AG20443 (cell line): ENCODE measurements at places on chromosomes 6 and 20.

DNA sequence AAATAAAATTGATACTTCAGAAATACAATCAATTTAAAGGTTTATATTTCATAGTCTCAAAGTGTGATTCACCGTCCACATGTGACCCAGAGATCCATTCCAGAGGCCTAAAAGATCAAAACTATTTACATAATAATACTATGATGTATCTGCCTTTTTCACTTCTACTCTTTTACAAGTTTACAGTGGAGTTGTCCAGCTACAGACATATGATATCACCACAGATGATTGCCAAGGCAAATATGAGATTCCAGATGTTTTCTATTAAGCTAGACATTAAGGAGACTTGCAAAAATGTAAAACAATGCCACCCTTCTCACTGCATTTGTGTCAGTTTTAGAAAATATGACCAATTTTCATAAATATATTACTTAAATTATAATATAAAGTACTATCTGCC lies 443.7 kb downstream of the GJA1 start:
- peak; percentile 21 for DNase-seq

GRCh38 chr6:51199105-51199552 lies 380.5 kb downstream of the TFAP2B start:
- no peak for DNase-seq

GRCh38 chr6:21885532-21886114 lies 292.1 kb downstream of the SOX4 start:
- DNase-seq = peak; percentile 82

GRCh38 chr6:44542401-44543116 lies 155.1 kb downstream of the CDC5L start:
- peak; percentile 44 for DNase-seq

GRCh38 chr6:162922563-162923166 lies 194.9 kb downstream of the PACRG start:
- DNase-seq = no peak

- DNase-seq = no peak
Observed at GRCh38 chr6:64256483-64256882, 620.9 kb downstream of the PHF3 start.

DNA sequence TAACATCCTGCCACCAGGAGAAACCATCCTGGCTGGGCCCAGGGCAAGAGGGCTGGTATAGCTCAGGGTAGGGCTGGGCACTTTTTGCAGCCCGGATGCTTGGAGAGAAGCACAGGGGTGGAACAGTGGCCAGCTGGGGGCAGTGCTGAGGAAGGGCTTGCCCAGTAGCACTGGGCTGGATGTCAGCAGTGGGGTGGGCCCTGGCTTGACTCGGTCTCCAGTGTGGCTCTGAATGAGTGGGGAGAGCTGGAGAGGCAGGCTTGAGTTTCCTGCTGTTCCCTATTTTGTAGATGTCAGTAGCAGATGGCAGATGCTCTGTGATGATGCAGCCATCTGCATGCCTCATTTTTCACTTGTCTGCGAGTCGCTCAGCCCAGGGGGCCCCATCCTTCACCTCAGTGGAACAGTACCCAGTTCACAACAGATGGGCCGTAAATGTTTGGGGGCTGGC lies 56.3 kb upstream of the TULP1 start:
- DNase-seq = peak; percentile 37

GRCh38 chr6:99522531-99522930 lies 7.3 kb upstream of the USP45 start:
- DNase-seq = peak; percentile 14

DNA sequence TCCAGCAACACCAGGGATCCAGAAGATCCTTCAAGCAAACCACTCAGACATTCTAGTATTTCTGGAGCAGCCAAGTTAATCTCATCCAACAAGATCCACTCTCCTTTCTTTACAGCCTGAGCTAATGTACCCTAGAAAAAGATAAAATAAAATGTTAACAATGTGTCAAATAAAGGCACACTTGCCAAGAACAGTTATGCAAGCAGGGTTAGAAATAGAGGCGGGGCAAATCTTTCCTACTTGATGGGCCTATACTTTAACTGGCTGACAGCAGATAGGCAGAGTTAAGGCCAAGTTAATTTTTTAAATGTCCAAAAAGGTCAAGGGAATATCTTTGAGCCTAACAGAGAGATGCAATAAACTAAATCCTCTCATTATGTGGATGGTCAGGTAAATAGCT lies 60.8 kb downstream of the MDN1 start:
- DNase-seq = no peak
